ENCODE measurements at places on chromosomes 5 and 9.

- DNase-seq, result no peak
Measured at GRCh38 chr5:59506285-59506877, 387.1 kb downstream of the PDE4D start.

DNA sequence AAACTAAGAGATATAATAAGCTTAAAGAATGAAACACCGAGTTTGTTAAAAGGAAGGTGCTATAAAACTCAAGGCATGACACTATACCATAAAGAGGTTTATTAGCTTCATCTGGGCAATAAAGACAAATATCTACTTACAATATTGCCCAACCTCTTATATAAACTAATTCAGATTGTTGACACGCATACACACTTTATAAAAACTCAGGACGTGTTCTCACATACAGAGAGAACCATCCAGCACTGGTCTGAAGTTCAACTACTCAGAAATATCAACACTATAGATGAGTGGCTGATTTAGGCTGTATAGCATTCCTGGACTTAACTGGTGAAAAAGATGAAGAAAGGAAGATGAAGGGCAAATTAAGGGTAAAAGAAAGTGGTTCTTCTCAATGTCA, 81.2 kb downstream of the FRMD3 start:
- DNase-seq, result no peak

GRCh38 chr5:170651604-170652277, 131.8 kb upstream of the GABRP start:
- no peak for DNase-seq

- no peak for DNase-seq
Measured at GRCh38 chr9:33795819-33796218, 458 bp downstream of the PRSS3 start.

GRCh38 chr5:55231029-55231918, 2.1 kb downstream of the CCNO start:
- DNase-seq, result no peak

- peak; percentile 28 for DNase-seq
Measured at GRCh38 chr9:75964427-75964826, 74.0 kb downstream of the PCSK5 start.

DNA sequence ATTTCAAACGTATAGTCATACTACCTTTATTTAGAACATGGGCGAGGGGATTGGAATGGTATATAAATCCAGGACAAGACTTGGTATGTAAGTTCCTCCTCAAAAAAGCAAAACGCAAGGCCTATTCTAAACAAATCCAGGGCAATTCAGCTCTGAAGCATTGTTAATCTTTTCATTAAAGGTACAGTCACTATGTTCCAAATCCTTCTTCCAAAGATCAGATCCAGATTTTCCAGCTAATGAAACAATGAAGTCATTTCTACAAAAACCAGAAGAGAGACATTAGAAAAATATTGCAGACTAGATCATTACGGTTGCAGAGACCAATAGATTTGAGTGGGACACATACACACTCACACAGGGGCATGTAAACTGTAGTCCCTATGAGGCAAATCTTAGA, 116.1 kb upstream of the BNC2 start:
- no peak for DNase-seq

DNA sequence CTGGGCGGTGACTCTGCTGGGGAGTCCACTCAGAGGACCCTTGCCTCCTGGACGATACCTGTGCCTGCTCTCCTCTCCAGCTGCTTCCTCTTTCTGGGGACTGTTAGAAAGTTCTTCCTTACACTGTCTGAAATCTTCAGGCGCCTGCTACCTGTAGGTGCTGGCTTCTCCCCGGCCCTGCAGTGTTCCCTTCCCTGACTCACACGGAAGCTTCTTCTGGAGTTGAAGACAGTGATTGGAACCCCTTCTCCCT, 562 bp downstream of the GSN start:
- no peak for DNase-seq

GRCh38 chr5:124079062-124079461, 567.1 kb downstream of the CSNK1G3 start:
- no peak for DNase-seq

GRCh38 chr5:144369006-144369405, 198.3 kb downstream of the KCTD16 start:
- DNase-seq, result no peak

DNA sequence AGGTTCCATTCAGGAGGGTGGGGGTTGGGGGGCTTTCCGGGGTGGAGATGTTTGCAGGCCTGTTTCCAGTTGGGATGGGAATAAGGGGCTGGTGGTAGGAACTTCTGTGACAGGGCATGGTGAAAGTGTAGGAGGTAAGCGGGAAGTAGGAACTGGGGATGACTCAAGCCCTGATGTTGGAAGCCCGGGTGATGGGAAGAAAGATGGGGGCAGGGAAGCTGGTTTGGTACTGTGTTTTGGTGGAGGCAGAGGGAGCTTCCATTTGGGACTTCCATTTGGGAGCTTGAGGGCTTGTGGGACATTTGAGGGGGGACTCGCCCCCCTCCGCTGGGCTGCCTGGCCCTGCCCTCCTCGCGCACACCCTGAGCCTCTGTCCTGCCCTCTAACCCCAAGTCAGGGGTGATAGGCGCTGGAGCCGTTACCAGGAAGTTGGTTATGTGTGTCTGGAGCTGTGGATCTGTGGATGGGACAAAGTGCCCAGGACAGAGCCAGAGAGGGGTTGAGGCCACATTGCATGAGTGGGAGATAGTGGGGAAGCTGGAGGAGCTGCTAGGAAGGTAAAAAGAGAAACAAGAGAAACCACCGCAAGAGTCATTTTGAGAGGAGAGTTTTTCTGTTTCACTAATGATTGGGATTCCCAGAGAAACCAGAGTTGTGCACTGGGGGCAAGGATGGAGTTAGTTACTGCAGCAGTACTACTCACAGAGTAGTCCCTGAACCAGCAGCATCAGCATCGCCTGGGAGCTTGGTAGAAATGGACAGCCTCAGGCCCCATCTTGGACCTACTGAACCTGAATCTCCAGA, 6.6 kb downstream of the RGS14 start:
- no peak for DNase-seq

DNA sequence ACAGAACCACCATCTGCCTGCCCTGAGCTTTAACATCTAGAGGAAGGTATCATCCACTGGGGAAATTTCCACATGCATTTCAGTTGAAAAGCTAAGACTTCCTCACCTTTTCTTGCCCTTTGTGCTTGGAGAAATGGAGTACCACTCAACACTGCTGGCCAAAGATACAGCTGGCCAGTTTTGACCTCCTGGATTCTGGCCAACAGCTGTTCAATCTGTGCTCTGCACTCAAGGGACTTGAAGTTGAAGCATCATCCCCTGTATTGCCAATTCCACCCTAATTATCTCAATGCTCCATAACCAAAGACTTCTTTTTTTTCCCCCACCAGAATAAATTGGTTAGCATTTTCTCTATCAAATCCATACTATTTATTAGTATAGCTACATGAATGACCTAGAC, 70.4 kb upstream of the PRDM9 start:
- no peak for DNase-seq

GRCh38 chr9:15104826-15105420, 194.7 kb upstream of the FREM1 start:
- DNase-seq, result peak; percentile 16

DNA sequence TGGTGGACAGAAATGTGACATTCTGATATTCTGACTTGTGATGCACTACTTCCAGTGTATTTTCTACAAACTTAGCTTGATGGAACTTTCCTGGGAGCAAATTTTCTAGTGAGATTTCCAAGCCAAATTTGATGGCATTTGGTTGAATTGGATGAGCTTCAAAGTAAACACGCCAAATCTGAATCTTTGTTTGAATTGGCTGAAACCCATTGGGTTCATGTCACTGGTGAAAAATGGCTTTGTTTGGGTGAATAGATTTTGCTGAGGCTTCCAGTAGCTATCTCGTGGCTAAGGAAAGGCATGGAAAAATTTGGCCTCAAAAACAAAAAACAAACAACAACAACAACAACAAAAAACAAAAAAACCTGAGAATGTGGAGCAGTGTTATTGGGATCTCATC, 271.1 kb upstream of the RPS23 start:
- no peak for DNase-seq

DNA sequence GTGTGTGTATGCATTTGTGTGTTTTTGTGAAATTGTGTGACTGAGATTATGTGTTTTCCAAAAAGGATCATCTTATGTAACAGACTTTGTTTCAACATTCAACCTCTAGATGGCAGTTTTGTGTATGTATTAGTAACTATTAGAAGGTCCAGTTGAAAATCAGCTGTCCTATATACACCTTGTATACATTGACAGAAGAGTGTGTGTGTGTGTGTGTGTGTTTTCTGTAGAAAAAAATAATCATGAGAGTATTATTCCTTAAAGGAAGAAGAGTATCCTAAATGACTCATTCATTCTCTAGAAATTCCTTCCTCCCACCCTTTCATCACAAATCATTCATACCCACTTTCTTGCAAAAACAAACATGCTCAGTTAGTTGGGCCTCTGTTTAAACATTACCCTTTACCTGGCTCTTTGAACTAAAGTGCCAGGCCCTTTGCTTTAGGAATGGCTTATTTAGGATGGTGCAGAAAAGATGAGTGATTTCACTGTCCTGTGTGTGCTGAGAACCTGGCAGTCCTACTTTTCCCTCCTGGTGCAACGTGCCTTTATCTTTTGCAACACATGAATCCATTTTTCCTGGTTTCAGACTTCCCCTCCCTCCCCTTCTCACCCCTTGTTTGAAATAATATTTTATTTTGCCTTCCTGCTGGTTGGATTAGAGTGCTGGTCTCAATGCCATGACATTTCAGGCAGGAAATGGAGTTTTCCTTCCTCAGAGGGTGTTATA, 152.2 kb downstream of the ARHGAP26 start:
- no peak for DNase-seq

DNA sequence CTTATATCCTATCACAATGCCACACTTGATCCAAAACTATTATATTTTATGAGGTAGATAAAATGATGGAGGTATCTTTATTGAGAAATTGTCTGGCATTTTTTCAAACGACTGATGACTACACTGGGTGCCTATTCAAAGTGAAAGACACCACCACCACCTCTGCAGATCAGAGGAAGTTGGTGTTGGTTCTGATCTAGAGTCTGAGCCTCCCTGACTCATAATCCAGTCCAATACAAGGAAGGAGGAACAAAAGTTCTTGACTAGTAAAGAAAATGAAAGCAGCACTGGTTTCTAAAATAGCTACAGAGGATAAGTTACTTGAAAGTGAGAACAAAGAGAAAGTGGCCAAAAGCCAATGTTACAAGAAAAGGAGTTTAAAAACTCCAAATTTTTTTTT, 139.9 kb downstream of the RFX3 start:
- DNase-seq, result no peak

DNA sequence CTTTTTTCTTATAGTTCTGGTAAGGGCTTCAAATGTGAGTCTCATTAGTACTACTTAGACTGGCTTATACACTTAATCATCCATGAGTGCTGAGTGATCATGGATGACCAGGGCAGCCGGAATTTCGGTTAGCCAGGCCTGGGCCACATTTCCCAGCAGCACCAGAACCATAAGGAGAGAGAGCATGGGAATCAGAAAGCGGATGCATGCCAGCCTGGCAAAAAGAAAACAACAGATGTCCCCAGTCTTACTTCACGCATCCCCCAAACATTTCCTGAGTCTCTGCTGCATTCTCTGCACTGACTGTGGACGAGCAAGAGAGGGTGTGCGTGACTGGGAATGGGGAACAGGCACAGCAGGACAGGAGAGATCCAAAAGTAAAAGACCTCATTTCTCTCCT, 371.1 kb upstream of the ZNF608 start:
- DNase-seq, result no peak

DNA sequence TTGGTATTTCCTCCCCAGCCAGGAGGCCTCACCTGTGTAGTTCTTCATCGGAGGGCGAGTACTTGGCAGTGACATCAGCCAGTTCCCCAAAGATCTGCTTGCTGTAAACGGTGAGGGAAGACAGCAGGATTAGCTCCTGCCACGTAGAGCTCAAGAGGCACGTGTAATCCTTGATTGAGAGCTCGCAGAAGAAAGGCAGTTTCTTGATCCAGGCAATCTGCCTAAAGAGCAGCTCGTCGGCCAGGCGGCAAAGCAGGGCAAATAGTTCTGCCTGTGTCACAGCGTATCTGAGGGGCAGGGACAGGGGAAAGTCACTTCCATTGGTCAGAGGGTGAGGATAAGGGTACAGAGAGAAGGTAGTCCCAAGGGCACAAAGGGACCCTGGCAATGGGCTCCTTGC, 28.6 kb upstream of the NR5A1 start:
- no peak for DNase-seq

GRCh38 chr9:93908591-93909241, 46.4 kb downstream of the BARX1 start:
- no peak for DNase-seq
